NAMALWA (cell line): ENCODE measurements at places on chromosomes 5 and 9.

DNA sequence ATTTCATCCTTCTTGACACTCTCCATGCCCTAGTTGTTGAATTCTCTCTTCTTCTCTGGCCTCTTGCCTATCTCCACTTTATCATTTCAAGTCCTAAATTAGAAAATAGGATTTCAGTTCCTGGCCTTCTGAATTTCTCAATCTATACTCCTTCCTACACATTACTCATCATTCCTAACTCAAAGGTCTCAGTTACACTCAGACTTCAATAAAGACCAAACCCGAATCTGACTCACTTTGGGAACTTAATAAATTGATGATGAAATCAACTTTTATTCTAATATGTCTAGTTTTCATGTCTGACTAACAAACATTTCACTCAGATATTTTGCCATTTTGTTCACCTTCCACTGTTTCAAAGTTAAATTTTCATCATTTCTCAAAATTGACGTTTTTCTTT, 113.6 kb upstream of the TSLP start:
- no peak for DNase-seq

DNA sequence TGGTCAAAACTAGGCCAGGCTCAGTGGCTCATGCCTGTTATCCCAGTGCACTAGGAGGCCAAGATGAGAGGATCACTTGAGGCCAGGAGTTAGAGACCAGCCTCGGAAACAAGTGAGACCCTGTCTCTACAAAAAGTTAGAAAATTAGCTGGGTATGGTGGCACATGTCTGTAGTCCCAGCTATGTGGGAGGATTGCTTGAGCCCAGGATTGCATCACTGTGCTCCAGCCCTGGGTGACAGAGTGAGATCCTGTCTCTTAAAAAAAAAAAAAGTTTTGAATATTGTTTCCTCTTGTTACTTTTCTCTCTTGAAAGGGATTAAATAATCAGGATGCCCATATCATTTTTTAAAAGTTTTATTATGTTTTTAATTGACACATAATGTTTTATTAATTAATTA, 7.6 kb downstream of the ARHGEF37 start:
- DNase-seq: no peak

- peak; percentile 69 for DNase-seq
Measured at GRCh38 chr5:116137544-116138378, 52.9 kb downstream of the COMMD10 start.

DNA sequence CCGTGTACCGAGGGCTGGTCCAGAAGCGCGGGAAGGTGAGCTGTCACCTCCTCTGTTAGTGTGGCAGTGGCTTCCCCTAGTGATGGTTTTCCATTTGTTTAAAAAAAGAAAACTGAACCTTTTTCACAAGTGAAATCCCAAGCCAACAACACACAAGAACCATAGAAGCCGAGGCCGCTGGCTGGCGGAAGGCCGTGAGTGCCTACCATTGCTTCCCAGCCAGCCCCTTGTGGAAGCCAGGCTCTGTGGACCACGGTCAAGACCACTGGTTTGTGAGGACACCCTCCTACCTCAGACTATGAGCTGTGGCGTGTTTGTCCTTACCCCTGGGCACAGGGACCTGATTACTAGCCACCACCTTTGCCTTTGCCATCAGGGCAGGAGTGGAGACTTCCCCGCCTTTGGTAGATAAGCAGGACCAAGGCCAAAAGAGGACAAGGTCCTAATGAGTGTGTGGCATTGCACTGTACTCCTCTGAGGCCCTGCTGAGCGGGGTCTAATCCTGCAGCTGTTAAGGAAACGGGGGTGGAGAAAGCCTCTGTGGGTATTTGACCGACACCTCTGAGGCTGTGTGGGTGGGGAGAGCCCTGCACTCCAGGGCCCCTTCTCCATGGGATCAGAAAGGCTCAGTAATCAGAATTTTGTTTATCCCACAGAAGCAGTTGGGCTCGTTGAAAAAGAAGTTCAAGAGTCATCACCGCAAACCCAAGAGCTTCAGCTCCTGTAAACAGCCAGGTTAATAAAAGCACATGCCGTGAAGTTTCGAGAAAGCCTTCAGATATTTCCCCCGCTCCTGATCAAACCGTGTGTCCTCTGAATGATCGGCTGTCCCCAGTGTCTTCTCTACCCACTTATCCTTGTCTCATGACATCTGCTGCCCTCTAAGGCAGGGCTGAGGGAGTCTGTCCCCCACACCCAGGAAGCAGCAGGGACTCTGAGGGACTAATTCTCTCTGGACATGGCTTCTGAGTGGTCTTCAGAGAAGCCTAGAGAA, 4.3 kb downstream of the SURF2 start:
- no peak for DNase-seq

- no peak for DNase-seq
Measured at GRCh38 chr5:179882338-179882737, 23.7 kb upstream of the MRNIP start.

DNA sequence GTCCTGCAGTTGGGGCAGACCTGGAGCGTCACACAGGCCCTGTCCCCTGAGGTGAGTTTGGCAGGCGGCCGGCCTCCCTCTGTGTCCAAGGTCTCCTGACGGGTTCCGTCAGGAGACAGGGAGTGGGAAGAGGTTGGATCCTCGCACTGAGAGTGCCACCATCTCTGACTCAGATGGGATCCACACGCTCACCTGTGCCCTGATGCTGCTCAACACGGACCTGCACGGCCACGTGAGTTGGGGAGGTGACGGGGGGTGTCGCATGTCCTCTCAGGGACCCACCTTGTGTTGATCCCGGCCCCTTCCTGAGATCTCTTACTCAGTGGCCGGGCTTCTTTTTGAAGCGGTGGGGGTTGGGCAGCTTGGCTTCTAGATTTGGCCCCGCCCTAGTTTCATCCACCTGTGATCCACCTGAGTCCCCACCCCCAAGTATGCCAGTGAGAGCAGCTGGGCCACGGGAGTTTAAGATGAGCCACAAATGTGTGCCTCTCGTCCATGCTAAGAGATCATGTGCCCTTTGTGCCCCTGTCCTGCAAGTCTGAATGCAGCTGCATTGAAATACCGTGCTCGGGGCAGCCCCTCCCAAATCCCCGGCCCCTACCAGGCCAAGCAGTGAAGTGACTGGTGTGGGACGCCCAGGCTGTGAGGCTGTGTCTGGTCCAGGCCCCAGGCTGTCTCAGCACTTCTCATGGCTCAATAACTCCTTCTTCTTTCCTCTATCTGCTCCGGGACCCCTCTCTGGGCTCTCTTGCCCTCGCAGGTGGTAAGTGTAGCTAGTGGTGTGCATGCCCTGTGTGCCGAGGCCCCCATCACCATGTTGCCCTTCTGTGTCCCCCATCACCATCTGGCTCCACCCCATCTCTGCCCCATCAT, 27.2 kb downstream of the PSD2 start:
- DNase-seq: no peak

DNA sequence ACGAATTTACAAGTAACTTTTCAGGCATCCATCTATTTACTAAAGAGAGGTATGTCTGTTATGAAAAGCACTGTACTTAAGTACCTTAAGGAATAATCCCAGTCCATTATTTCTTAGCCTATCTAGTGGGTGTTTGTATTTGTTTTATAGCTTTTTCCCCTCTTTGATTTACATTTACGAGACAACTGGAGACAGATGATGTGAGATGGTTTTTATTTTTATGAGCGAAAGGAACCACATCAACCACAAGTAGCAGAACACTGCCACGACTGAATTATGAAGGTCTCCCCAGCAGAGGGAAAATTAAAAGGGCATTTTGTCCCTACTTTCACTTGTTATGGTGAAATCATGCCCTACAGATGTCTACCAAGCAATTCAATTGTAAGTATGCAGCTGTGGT, 357.8 kb downstream of the NFIB start:
- DNase-seq: no peak

GRCh38 chr5:140383300-140383699, 18.3 kb upstream of the ANKHD1 start:
- DNase-seq: no peak

DNA sequence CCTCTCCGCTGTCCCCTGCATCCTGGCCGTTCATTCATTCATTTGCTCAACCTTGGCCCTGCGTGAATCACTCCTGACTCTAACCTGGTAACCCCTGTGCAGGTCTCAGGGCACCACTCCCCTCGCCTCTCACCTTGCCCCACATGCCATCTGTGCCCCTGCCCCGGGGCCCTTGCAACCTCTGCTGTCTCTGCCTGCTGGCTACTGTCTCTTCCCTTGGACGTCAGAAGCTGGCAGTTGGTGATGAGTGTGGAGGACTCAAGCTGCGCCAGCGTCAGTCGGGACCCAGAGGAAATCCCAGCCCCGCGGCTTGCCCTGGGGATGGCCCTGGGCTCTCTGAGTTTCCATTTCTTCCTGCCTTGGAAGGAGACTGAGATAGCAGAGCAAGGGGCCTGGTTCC, 154.9 kb downstream of the OLFM1 start:
- DNase-seq: no peak

DNA sequence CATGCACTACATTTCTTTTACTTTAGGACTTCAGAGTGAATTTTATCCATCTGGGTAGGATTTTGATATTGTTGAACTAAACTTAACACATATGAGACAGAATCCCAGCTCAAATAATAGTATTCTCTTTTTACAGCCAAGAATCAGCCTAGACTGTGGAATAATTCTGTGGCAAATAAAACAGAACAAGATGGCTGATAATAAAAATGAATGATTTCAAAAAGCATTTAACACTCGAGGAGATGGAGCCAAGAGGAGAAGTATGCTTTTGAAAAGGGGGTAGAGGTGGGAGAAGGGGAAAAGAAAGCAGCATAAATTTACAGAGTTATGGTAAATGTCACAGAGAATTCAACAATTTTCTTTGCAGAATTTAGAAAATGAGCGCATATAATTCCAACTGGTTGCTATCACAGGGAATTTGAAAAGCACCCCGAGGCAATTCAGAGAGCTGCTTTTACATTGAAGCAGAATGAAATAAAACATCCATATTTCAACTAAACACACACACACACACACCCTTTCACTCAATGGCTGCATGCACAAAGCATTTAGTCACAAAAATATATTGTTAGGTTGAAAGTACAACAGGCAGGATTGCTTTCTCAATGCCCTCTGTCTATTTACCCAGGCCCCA, 60.2 kb upstream of the DMAC1 start:
- no peak for DNase-seq

- no peak for DNase-seq
Measured at GRCh38 chr9:38309324-38310195, 82.9 kb upstream of the ALDH1B1 start.

- no peak for DNase-seq
Measured at GRCh38 chr5:168046163-168046562, 245.3 kb upstream of the WWC1 start.

DNA sequence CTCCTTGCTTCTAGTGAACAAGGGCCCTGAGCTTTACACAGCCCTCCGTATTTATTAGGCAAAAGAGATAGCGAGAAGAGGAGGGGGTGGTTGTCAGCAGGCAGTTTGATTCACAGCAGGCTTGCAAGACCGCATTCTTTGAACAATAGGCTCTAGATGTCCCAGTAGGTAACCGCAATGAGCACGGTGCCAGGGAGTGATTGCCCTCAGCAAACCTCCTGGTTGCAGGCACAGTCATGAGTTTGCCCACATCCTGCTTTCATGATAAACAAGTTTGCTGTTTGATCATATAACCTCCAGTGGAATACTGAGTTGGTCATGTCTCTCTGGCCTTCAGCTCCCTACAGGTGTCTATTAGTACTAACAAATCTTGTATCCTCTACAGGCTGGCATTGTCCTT, 66.1 kb downstream of the CACNA1B start:
- no peak for DNase-seq

- peak; percentile 59 for DNase-seq
Measured at GRCh38 chr5:116970318-116970717, 395.7 kb upstream of the SEMA6A start.

DNA sequence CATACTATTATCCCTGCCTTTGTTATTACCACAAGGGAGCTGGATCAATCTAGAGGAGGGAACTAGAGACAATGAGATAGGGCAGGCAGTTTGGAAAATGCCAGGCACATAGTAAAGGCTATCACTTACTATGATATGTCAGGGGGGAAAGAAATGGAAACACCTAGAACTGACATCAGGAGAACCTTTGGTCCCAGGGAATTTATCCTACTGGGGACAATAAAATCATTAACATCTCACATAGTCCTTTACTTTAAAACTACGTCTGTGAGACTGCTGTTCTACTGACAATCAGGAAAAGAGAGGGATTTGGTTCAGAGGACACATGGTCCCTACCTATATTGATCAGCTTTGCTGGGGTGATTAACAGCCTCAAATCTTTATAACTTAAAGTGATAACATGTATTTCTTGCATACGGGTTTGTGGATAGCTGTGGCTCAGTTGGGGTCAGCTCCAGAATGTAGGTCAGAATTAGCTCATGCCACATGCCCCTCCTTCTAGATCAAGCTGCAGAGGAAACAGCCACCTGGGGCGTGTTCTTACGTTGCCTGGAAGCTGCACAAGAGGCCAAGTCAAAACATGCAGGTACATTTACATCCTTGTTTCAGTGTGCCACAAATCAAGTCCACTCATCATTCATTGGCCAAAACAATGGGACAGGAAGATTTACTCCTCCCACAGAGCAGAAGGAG, 43.9 kb upstream of the ALDOB start:
- no peak for DNase-seq

DNA sequence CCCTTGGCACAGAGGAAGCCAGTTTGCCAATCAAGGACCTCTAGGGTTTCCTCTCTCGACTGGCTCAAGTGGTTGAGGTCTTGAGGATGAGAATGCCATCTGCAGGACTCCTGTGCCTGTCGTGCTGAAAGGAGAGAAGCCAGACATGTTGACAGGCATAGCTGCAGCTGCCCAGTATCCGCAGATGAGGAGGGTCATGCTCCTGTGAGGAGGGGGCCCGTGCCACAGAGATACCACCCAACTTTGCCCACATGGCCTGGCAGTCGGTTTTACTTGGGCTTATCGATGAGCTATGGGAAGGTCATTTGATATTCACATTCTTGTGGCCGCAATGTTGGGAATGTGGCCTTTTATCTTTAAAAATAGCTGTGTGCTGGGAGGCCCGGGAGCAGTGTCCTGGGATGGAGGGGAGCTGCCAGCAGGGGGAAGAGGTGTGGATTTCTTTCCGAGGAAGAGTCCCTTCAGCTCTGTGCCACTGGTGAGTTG, 17.4 kb downstream of the FRMPD1 start:
- no peak for DNase-seq

DNA sequence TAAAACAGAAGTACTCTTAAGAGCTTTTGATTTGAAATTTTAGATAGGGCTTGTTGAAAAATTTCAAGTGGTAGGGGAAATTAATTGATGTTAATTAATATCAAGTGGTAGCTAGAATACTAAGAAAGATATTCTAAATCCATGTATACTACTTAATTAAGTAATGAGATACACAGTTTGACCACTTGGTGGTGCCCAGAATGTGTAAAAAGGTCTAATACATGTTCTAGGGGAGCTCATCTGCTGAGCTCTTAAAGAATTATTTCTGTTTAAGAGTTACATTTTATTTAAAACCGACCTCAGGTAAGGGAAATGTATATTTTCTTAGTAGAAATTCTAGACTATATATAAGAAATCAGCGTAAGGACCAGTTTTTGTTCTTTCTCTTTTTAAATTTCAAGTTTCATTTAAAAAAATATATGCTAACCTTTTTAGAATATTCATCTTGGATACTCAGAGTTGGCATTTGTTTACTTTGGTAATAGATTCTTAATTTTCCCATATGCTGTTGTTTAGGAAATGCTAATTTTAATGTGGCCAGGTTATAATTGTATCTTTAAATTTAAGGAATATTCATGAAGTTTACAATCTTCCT, 61.5 kb downstream of the LNPEP start:
- DNase-seq: peak; percentile 77

- DNase-seq: no peak
Measured at GRCh38 chr5:2378108-2378507, 373.4 kb downstream of the IRX2 start.
